ELR (cell line): ENCODE measurements at places on chromosomes 6 and 20.

- DNase-seq: no peak
Observed at GRCh38 chr6:89487864-89488263, 54.9 kb downstream of the ANKRD6 start.

- no peak for DNase-seq
Observed at GRCh38 chr6:147035886-147036285, 168.3 kb upstream of the STXBP5 start.

DNA sequence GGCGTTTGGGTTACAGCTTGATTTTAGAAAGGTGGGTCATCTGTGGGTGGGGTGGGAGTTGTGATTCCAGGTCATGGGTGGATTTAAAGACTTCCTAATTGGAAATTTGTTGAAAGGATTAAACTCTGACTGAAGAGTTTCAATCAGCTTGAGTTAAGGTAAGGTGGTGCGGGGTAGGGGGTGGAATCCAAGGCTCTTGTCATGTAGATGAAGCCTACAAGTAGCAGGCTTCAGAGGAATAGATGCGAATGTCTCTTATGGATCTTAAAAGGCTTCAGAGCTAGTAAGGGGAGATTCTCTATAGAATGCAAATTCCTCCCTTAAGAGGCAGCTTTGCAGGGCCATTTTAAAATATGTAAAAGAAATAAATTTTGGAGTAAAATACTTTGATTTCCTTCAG is 645.3 kb downstream of the FRK start:
- DNase-seq: no peak

DNA sequence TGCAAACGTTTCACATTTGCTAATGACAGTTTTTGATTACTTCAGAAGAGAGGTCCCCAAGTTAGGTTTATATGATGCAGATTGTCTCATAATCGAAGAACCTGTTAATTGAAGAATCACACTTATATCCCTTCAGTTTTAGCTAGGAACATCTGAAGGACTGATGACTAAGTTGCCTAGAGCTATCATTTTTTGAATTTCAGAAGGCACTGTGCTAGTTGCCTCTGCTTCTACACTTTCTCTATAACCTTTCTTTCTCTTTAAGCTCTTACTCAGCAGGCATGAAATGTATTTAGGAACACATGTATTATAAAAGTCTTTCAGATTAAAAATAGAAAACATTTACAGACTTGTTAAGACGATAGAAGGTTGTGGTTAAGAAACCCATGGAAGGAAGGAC is 14.4 kb upstream of the GJE1 start:
- DNase-seq: peak; percentile 4

DNA sequence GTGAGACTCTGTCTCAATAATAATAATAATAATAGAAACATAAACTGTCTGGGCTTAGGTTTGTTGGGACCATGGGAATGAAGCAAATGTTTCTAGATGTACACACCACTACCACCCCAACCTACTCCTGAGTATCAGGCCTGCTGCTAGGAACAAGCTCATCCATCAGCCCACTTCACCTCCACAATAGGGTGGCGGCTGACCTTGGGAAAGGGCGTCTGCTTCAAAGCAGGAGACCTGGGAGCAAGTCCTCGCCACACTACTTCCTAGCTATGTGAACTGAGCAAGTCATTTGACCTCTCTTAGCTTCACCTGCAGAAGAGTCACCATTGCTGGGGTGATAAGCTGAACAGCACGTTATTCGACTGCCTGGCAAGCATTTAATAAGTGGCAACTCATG is 3.1 kb upstream of the FOXP4 start:
- no peak for DNase-seq

- no peak for DNase-seq
Observed at GRCh38 chr6:140542863-140543262, 1168.4 kb upstream of the CITED2 start.

GRCh38 chr6:98942263-98942803 is 5.4 kb downstream of the FBXL4 start:
- DNase-seq: peak; percentile 34

DNA sequence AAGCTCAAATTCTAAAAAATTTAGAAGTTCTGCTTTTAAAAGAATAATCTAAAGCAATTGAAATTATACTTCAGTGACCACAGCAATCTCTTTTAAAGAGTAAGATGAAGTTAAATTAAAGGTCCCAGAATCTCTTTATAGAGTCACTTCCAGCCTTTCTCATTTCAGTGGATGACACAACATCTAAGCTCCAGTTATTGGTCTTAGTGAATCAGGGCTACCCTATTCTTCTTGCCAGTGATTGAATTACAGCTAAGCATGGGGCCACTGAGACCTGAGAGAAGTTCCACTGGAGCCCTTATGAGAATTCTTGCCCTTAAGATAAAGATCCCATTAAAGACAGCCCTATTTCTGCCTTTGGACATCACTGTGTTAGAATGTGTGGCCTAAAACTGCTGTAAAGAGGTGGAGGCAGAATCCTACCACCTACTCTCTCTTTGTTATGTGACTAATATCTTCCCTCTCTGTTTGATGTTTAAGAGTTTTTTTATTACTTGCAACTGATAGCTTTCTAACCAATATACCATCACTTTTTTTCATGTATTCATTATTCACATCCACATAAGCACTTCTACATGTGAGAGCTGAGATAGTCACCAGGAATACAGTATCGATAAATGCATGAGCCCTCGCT is 128.6 kb downstream of the UNC5CL start:
- no peak for DNase-seq

DNA sequence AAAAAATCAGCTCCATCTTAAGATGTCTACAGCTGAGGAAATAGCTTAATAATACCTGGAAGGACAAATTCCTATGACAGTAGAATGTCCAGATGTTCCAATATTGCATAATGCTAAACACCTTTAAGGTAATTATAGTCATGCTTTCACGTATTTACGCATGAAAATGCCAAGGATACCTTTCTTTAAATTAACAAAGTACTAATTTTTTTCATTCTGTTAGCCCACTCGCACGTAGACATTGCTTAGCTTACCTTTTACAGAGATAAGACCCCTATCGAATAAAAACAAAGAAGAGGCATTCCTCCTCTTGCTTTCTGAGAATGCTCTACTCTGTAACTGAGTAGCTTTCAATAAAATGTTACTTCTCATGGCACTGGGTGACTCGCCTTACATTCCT is 4.4 kb upstream of the GSTA4 start:
- no peak for DNase-seq

DNA sequence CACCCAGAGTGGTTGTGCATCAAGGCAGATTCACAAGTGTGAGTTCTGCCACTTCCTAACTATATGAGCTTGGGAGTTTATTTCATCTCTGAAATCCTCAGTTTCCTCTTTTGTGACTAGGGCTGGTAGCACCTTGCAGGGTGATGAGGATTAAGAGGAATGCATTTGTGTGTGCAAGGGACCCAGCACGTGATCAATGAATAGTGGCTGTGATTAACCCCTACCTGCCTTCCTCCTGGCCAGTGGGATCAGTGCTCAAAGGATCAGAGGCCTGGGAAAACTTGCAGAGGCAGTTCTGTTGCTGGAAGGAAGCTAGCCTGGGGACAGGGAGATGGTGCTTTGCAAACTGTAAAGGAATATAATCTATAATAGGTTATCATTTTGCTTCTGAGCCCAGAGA is 7.3 kb downstream of the SDC4 start:
- no peak for DNase-seq

DNA sequence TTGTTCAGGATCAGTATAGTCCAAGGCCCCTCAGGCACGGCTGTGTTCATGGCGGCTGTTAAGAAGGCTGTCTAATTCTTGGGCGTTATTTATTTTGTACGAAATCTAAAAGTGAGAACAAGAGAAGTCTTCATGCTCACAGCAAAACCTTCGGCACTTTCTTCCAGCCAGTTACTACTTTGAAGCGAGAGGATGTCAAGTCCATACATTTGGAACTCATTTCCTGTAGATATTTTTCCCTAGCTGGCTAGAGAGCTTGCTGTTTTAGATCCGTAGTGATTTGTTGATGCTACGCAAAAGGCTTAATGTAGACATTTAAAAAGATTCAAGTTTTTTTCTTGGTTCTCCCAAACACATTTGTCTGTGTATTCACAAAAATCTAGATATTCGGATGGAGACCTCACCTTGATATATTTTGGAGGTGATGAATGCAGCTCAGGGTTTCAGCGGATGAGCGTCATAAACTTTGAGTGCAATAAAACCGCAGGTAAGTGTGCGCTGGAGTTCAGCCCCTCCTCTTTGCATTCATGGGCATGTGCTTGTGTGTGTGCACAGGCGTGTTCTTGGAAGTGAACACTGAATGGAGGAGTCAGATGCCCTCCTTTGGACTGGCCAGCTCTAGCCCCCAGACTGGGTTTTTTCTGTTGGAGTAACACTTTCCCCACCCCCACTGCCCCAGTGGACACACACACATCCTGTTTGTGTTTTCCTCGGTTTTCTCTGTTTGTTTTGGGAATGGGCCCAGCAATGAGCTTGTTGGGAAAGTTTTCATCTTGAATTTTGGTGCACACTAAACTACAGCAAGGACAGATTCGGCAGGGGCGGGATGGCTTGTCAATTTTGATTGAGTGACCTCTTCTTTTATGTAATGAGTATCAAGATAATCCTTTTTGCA is 65.4 kb downstream of the IGF2R start:
- DNase-seq: no peak

- peak; percentile 6 for DNase-seq
Observed at GRCh38 chr6:165920896-165921671, 246.6 kb downstream of the TBXT start.

DNA sequence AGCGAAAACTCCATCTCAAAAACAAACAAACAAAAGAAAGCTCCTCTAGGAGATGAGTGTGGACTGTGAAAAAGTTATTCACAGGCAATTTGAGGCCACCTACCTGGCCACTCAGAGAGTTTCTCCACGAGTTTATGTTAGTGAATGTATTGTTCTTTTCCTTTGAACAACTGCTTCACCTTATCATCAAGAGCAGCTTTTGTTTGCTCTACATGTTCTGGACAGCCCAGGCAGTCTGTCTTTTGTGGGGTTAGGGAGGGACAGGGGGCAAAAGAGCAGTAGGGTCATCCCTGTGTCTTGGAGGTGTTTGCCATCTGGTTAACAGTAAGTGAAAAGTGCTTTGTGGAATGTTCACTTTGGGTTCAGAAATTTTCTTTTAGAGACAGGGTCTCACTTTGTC is 8.0 kb downstream of the CASS4 start:
- no peak for DNase-seq

DNA sequence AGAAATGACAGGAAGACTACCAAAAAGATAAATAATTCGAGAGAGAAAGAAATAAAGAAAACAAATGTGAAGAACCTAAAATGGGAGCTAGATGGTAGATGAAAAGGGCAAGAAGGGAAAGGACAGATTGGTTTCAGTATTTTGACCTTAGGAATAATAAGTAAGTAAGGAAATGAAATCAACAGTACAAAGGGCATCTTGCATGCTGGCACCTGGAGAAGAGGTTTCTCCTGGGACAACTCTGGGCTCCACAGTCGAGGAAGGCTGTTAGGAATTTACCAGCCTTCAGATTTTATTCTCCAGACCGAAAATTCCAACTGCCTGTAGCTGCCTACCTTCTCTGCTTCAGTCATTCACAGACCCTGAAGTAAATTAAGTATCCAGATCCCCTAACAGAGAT is 80.5 kb downstream of the SMLR1 start:
- no peak for DNase-seq

GRCh38 chr6:2141644-2142290 is 103.6 kb downstream of the GMDS start:
- DNase-seq: no peak

DNA sequence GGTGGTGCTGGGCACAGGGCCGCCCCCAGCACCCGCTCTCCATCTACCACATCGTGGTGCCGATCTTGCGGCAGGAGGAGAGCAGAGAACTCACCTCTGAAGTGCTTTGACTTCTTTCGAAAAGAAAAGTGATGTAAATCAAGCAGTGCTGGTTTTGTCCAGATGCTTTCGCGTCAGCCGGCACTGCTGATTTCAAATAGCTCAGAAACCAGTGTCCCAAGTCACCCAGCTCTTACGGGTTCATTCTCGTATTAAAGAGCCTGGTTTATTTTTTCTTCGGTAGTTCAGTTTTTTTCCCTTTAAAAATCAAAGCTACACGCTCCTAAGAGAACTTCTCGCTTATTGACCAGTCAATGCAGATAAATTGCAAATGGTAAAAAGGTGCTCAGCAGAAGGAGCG is 32.1 kb downstream of the MYT1 start:
- DNase-seq: no peak

GRCh38 chr20:62190639-62191411 is 8.0 kb downstream of the MTG2 start:
- DNase-seq: no peak

DNA sequence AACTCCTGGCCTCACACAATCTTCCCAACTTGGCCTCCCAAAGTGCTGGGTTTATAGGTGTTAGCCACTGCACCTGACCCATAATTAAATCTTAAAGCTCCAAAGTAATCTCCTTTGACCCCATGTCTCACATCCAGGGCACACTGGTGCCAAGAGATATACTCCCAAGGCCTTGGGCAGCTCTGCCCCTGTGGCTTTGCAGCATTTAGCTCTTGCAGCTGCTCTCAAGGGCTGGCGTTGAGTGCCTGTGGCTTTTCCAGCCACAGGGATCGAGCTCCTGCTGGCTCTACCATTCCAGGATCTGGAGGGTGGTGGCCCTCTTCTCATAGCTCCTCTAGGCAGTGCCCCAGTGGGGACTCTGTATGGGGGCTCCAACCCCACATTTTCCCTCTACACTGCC is 49.3 kb upstream of the CD2AP start:
- DNase-seq: no peak

DNA sequence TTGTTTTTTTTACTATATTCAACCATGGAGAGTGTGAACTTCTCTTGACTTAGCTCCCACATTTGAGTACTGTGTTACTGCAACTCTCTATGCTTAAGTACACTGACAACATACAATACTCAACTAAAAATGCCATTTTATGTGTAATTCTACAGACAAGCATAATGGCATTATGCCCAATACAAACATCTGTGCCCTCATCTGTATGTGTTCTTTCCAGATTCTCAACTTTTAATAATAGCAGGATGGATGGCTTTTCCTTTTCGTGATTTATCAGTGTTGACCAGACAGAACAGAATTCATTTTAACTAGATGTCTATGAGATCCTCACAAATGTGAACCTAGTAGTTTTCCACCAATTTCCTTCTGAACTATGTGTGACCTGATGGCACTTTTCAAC is 84.2 kb upstream of the MARCKS start:
- no peak for DNase-seq

DNA sequence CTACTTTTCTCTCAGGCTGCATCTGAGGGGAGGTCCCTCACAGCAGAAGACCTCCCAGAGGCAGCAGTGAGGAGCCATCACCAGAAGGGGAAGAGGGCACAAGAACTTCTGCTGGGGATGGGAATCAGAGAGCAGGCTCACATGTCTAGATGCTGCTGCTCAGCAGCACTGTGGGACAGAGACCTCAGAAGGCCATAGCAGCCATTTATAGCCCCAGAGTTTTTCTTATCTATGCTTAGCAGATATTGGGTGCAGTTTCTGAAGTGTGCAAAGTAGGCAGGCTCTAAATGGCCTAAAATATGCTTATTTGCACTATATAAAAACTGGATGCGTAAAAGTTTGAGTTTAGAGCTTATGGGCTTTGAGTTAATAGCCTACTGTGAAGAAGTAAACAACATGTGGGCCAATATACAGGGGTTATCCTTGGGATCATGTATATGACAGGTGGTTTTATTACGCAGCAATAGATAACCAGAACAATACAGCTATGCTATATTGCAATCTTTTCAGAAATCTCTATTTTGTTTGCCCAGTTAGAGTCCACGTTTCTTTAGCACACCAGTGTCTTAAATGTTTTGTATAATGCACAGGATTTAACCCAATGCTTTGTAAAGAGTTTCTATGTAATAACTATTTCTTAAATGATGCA is 60.2 kb upstream of the TMEM244 start:
- DNase-seq: no peak
